ENCODE measurements at places on chromosomes 6 and 20.
A peak's percentile ranks its signal among the peaks of the same experiment; 100 is the strongest.

DNA sequence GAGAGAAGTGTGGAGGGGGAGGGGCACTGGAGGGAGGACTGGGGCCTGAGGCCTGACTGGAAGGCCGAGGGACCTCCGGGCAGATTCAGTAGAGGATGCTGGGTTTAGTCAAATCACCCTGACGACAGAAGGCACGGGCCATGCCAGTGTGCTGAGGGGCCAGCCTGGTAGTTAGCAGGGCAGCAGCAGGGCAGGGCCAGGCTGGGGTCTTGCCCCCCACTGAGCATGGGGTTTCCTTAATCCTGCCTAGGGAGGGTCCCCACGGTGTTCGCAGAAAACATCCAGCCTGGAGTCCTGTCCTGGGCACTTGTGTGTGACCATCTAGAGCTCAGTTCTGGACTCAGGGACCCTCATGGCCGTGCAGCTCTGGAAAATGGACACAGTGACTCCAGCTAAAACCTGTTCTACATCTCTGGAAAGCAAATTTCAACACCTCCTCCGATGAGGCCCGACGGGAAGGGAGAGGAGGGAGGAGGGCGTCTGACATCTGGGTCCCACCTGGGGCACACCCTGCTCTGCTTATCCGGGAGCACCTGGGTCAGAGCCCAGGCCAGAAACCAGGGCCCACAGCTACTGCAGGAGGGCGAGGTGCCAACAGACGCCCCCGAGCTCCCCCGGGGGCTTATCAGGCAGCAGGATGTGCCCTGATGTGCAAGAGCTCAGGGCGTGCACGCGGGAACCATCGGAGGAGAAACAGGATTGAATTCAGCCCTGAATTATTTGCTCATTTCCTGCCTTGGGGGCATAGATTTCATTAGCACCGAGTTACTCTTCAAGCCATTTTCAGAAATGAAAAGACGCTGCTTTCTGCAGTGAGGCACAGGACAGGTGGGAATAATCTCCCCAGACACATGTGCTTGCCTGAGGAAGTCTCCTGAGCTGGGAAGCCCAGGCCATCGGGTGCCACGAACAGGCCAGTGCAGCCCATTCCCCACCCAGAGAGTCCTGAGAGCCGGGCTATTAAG is 78.0 kb upstream of the MPC1 start:
- no peak for DNase-seq

- DNase-seq: peak; percentile 92
Observed at GRCh38 chr6:29632789-29633533, at the start of gene GABBR1. GABBR1 (minus strand) TSS chr6:29633183; CDS start chr6:29632385, 798 bp downstream.

DNA sequence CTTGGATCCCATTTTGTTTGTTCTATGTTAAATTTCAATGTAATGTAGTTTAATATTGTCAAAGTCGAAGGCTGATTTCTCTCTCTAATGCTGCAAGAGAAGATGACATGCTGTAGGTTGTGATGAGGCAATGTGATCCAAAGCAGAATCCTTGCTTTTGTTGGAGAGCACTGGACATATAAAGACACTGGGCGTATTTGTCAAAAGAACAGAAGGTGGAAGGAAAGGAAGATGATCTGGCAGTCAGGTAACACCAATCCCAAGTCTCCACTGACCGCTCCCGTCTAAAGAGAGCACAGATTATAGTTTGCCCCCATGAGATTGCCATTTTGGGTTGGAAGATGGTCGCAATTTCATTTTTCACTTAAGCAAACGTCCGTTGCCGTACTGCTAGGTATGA is 935 bp upstream of the RFX6 start:
- DNase-seq: no peak

DNA sequence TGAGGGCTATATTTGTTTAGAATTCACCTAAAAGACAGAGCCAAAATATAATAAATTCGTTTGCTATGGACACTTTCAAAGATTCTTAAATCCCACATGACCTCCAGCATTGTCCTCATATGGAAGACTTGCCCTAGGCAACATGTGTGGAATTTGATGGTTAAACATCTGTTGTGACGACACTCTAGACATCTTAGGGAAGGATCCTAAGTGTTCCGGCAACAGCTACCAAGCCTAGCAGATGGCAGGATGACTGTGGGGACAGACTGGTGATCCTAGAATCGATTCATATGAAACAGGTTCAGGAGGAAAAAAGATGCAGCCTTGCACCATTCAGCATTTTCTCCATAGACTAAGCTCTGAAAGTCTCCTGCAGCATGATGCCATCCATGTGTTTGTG is 77.6 kb upstream of the BACH2 start:
- DNase-seq: no peak

- no peak for DNase-seq
Observed at GRCh38 chr6:166744223-166745134, 117.4 kb upstream of the RPS6KA2 start.

DNA sequence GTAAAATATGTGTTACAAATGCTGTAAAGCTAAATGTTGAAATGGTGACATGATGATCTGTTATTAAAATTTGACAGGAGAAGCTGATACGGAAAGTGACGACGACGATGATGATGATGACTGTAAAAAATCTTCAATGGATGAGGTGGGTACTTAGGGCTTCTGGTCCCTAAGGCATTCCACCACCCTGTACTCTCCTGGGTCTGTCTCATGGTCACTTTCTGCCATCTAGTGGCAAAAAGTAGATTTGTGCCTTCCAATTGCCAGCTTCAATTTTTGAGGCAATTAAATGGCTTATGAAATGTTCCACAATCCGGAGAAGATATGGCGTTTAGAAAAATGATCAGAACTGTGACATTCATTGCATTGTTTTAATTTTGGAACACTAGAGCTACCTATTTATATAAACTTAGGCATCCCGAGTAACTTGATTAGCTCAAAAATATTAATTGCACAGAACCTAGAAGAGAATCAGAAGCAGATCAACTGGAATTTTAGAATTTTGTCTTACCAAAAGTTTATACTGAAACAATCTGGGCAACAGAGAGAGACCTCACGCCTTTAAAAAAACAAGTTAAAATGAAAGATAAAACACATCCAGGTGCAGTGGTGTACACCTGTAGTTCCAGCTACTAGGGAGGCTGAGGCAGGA is 346.5 kb upstream of the PLCB4 start:
- peak; percentile 47 for DNase-seq

GRCh38 chr20:3759316-3759823 is 8.2 kb downstream of the ADISSP start:
- DNase-seq: no peak

DNA sequence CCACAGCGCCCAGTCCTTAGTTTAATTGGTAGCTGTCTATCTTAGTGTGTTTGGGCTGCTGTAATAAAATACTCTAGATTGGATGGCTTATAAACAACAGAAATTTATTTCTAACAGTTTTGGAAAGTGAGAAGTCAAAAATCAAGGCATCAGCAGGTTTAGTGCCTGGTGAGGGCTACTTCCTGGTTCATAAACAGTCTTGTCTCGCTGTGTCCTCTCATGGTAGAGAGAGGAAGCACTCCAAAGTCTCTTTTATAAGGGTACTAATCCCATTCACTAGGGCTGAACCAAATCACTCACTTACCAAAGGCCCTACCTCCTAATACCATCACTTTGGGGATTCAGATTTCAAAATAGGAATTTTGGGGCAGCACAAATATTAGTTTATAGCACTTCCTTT is 336.9 kb upstream of the RSPO3 start:
- no peak for DNase-seq

DNA sequence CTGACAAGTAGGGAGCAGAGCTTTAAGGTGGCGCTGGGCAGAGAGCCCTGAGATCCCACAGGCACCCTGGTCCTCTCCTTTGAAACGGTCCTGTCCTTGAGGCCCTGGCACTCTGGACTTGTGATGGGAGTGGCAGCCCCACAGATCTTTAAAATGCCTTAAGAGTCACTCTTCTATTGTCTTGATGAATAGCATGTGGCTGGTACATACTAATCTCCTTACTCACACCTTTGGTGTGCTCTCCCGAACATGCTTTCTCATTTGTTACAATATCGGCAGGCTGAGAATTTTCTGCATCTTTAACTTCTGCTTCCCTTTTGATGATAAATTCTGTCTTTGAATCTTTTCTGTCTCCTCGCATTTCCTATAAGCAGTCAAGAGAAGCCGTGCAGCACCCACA is 333.8 kb downstream of the TFAP2A start:
- DNase-seq: no peak

GRCh38 chr6:118869894-118870589 is 23.9 kb upstream of the ASF1A start:
- no peak for DNase-seq

- no peak for DNase-seq
Observed at GRCh38 chr20:57619051-57619831, 985 bp downstream of the ZBP1 start.

DNA sequence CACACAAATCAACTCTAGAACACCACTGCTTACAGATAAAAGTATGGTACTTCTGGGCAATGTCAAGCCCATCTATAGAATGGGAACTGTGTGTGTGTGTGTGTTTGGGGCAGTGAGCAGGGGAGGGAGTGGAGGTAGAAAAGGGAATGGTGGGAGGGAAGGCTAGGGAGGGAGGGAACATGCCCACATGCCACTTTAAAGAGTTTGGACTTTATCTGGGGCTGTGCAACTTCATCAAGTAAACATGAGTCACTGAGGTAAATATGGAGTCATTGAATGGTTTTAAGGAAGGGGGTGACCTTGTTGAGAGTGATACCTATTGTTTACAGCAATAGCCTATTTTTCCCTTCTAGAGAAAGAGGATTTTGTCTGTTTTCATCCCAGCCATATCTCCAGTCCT is 22.5 kb upstream of the RNGTT start:
- DNase-seq: no peak

DNA sequence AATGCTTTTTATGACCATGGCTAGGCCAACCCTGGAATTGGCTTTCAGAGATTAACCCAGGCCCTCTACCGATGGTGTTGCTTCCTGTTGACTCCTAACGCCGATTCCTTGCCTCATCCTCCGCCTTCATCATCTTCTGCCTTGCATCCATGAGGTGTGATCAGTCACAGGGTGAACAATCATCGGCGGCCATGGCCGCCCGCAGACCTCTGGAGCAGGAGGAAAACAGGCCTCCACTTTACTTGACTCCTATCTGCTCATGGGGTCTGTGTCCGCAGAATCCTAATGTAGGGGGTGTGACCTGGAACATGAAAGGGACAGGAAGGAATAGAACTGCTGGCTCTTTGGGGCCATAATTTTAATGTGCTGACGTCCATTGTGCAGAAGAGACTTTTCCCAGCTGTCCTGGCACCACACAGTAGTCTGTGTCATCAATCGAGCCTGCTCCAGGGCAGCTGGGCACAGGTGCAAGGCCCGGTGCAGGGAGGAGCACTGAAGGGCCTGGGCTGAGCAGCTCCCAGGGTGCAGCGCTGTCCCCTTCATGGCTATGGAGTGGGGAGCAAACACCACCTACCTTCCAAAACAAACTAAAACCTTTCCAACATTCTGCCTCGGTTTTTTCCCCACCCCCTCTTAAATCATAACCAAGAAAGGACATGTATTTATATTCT is 8.0 kb downstream of the SLC22A3 start:
- no peak for DNase-seq

- DNase-seq: no peak
Observed at GRCh38 chr6:151034825-151035781, 169.6 kb downstream of the MTHFD1L start.

DNA sequence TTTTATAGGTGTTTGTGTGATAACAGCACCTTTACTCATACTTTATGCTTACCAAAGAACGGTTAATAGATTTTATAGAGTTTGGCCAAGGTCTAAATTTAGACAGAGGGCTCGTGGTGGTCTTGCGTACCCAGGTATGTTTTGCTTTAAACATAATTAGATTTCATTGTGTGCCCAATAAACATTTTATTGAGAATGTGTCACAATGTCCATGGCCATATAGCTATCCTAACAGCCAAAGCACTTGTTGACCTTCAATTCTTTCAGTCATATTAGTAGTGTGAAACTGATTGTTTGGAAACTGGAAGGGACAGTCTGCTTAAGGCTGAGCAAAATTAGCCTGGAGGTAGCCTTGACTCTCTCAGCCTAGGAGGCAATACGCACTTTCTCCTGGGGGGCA is 48.3 kb upstream of the HDGFL1 start:
- no peak for DNase-seq

DNA sequence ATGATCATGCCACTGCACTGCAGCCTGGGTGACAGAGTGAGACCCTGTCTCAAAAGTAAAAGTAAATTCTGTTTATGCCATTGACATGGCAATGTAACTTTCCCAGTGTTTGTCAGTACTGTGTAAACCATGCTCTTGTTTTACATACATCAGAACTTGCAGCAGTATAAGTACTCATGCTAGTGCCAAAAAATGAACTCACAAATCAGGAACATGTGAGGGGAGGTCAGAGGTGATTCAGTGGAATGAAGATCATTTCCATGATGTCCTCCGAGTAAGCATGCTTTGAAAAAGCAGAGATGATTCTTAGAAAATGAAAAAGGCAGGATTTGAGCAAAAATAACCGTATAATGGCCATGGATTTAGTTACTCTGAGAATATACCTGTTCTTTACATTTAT is 81.9 kb downstream of the ANKS1A start:
- no peak for DNase-seq

GRCh38 chr20:40251284-40251932 is 437.6 kb downstream of the MAFB start:
- no peak for DNase-seq

DNA sequence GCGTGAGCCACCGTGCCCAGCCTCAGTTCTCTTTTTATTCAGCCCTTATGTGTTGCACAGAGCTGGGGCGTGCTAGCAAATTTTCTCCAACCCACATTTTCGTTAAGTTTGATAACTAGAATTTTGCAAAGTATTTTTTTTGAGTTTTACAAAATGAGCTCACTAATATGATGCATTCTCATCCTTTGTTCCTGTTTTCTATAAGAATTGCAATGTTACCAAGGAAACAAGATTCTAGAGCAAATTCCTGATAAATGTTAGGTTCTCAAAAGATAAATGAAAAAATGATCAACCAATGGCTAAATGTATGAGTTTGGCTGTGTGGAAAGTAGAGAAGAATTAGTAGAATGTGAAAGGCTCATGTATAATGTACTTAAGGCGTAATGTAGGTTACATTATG is 529.8 kb downstream of the MAFB start:
- no peak for DNase-seq

- no peak for DNase-seq
Observed at GRCh38 chr6:8212720-8213434, 110.5 kb upstream of the EEF1E1 start.

- peak; percentile 40 for DNase-seq
Observed at GRCh38 chr6:27753668-27754407, 158.4 kb downstream of the OR2B2 start.

Data from hindlimb muscle (tissue), 1 donor.